DMS79 treated with DMSO at 0.1 percent for 48 hours (cell line): ENCODE measurements at places on chromosomes 12 and 14.

GRCh38 chr12:99600388-99600787 lies 47.2 kb upstream of the GARIN6 start:
- no peak for DNase-seq

- no peak for DNase-seq
Measured at GRCh38 chr14:26332966-26333365, 264.9 kb downstream of the NOVA1 start.

DNA sequence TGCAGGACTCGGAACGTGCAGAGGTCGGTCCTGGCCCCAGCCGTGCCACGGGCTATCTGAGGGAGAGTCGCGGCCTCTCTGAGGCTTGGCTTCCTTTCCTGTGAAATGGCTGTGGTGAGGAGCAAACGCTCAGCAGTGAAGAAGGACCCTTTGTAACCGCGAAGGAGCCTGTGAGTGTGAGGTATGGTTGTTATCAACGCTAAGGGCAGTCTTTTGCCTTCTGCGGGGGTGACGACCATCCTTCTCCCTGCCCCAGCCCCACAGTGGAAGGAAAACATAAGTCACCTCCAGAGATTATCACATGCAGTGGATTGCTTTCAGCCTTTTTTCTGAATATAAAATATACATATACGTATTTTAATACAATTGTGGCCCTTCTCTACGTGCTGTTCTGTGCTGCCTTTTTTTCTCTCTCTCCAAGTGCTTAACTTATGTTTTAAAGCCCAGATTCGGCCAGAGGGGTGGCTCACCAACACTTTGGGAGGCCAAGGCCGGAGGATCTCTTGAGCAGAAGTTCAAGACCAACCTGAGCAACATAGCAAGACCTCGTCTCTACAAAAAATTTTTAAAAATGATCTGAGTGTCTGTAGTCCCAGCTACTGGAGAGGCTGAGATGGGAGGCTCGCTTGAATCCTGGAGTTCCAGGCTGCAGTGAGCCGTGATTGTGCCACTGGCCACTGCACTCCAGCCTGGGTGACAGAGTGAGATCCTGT lies 17.4 kb downstream of the TAMALIN start:
- DNase-seq, result peak; percentile 12

DNA sequence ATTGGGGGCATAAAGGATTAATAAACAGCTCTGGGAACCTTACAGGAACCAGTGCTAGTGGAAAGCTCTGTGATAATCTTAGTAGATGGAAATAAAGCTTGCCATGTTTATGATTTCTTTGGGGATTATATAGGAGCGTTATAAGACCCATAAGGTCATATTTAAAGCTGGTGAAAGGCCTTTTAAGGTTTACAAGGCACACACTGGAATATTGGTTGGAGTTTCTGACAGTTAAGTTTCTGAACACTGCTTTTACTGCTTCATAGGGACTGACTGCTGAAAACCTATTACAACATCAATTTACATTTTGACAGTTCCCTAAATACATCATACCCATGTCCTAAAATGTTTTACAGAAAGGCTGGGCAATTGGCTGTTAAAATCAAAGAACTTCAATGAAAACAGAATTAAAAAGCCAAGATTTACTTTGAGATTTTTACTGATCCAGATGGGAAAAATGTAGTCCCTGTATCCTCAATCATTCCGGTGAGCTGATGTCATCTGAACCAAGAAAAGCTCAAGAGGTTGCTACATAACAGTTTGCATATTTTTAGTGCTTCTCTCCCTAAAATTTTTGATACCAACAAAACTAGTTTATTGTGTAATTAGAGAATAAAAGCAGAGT lies 153.7 kb upstream of the IGF1 start:
- DNase-seq, result no peak

DNA sequence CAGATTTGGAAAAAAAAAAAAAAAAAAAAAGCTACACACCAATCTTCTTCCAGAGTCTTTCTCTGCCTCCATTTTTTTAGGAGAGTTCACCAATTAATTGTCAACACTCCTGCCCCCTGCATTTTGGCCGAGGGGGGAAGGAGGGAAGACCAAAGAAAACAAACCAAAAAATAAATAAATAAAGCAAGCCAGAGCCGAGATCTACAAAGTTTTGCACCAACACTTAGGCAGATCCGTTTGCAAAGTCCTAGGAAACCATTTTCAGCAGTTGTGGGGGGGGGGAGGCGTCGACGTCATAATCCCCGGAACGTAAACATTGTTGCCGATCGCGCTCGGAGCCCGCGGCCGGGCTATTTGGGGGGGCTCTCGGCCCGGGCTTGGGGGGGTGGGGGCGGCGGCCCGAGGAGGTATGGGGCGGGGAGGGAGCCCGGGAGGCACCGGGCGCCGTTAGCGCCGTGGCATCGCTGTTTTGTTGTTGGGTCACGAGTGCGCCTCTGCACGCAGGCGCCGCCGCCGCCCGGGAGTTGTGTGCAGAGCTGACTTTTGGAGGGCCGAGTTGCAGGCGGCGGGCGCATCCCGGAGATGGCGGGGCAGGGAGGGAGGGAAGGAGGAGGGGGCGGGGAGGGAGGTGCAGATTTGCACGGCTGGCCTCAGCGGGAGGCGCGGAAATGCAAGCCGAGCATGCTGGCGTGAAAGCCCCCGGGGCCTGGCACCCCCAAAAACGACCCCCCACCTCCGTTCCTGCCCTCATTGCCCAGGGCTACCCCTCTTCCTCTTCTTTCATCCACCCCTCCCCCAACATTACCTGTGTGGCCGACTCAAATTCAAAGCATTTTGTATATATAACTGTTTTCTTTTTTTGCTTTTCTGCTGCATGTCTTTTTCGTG lies 598 bp downstream of the KDM2B start:
- DNase-seq, result peak; percentile 67

DNA sequence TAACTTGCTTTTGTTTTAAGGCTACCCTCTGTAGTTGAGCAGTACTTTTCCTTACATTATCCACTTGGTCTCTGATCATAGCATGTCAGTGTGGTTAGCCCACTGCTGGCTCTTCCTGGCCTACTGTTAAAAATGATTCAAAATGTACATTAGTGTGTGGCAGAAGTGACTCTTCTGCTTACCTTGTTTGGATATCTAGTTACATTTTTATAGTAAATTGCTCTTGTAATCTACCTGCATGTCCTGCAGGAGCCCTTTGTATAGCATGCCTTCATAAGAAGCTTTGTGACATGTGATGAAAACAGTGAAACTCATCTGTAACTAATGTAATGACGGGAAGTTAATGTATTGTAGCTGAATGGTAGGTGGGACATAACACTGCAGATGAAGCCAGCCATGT lies 8.1 kb downstream of the SPATS2 start:
- DNase-seq, result peak; percentile 7

DNA sequence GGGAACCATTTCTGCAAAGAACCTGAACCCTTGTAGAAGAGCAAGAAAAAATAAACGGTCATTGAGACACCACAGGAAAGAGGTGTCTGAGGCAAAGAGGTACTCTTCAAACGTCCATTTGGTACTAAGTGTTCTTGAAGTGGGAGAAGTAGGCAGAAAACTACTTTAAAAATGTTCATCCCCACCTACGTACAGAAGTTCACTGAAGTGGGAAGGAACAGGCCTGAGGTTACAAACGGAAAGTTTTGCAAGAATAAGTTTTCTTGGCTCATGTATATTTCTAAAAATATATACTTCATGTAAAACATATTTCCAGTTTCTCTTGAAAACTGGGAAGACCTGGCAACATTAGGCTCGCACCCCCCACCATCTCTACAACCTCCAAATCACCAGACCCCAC lies 61.2 kb downstream of the STXBP6 start:
- DNase-seq, result peak; percentile 94

DNA sequence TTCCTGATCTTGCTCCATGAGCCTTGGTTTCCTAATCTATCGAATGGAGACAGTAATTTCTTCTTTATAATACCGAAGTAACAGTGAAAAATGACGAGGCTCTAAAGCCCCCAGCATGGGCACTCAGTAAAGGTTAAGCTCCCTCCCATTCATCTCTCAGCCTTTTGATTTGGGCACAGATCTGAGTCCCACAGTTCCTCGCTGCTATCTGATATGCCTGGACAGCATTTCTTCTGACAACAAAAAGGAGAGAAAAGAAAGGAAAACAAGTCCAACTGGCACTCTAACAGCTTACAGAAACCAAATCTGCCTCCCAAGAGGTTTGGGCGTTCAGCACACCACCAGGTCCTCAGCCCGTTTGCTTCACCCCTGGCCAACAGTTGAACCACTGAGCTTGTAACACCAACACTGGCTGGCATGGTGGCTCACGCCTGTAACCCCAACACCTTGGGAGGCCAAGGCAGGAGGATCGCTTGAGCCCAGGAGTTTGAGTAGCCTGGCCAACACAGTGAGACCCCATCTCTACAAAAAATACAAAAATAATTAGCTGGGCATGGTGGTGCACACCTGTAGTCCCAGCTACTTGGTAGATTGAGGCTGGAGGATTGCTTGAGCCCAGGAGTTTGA lies 19.5 kb downstream of the CCDC88C start:
- DNase-seq, result no peak

GRCh38 chr12:7321624-7322023 lies 17.8 kb downstream of the ACSM4 start:
- DNase-seq, result peak; percentile 7

DNA sequence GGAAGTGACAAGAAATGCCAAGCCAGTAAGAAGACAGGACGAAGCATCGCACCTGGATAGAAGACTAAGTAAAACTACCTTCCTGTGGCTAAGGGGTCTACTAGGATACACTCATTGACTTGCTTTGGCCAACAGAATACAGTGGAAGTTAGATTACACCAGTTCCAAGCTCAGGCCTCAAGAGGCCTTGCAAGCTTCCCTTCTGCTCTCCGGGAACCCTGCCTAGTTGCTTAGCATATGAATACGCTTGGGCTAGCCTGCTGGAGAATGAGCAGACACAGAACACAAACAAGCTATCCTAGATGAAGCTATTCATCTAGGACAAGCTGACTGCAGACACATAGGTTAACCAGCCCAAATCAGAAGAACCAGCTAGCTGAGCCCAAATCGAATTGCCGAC lies 97.0 kb downstream of the DPF3 start:
- no peak for DNase-seq

DNA sequence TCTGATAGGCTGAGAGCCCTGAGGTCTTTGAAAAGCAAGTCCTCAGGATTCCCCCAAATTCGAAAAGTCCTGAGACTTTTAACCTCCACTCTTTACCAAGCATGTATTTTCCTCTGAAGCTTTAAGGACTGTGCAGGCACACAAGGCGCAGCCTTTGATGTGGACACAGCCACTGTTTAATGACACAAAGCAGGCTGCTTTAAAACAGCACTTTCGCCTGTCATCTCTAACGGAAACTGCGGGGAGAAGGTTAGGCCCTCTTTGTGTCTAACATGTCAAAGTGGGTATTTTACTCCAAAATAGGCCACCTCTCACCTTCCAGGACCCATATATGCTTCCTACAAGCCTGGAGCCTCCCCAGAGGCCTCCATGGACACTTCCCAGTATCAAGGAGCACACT lies 159.2 kb downstream of the GCH1 start:
- DNase-seq, result no peak

GRCh38 chr14:99460793-99461192 lies 19.9 kb downstream of the SETD3 start:
- DNase-seq, result no peak

DNA sequence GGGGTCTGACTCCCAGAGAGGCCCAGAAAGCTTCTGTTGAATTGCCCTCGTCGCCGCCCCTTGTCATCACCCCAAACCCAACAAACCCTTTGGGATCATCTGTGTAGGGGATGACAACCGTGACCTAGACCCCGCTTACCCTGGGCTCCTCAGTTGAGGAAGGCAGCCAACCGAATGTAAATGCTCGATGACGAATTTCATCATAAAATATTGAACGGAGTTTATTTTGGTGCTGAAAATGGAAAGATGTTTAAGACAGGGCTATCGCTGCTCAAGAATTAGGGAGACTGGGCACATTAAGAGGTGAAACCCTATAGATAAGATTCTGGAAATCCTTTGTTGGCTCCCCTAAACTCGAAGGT lies 512 bp downstream of the ACTR10 start:
- peak; percentile 57 for DNase-seq
